ENCODE measurements at places on chromosomes 11 and 22.

DNA sequence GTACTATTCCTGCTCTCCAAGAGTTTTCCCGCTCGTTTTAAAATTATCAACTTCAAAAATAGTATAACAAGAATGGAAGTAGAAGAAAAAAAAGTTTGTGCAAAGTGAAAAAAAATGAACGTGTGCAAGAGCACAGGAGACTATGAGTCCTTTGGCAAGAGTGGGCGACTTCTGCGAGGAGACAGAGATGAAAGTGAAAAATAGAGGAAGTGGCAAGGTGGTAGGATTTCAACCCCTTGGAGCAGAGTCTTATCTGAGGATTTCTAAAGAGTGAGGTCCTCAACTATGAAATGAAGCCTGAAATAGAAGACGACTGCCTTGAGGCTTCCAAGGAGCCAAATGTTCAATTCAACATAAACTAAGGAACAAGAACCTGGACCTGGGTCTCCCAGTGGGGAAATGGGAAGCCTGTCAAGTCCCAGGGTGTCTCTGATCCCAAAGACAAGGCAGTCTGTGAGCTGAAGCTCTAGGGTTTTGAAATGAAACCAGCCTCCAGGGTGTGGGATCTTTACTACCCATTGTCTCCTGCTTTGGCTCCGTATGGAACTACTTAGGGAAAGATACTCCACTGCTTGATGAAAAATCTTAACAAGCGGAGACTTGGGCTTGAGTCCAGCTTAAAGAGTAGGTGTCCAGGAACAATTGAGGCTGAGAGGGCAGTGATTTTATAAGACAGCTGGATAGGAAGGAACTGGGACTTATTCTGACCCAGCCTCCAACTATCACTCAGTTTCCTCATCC is 4.8 kb downstream of the P4HA3 start:
- no peak for DNase-seq

DNA sequence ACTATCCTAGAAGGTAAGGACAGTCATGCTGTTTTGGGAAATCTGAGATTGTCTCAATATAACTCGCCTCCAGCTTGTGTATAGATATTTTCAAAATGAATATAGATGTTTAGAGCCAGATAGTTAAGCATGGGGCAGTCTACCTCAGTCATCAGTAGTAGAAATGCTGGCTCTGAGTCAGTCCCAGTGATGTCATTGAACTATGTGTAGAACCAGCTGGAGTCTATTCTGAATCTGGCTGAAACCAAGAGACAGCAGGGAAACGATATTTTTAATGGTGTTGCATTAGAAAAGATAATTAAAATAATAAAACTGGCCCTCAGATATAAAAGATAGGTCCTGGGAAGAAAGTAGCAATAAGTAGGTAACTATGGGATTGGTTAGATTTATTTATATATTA is 25.9 kb downstream of the PIWIL4 start:
- no peak for DNase-seq

- no peak for DNase-seq
These were observed 126.3 kb downstream of the KIRREL3 start for GRCh38 chr11:126874276-126874675.

DNA sequence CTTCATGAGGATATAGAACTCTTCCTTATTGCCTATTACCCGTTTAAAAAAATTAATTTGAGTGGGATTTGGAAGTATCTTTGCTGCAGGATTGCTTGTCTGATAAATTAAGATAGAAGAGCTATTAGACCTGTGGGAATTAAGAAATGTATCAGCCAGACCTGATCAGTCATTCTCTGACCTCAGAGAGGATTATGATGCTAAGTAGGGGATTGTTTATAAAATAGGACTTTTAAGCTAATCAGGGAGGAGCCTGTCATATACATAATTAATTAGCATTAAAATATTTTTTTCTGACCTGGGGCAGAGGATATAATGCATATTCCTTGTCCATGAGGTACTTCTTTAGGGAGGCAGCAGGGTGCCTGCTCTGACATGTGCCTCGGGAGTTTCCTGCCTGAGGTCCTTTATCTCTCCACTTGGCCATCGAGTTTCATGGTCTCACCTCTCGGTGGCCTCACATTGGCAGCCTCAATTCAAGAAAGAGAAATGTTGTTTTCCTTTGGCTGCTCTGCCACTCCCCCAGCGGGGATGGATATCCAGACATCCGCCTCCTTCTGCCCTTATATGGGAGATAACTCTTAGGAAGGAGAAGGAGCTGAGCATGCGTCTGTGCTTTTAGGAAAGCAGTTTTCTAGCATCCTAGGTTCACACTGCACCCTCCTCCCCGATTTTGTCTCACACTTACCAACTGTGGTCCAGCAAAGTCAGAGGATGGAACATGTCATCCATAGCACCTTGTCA is 41.1 kb downstream of the DIXDC1 start:
- peak; percentile 56 for DNase-seq

DNA sequence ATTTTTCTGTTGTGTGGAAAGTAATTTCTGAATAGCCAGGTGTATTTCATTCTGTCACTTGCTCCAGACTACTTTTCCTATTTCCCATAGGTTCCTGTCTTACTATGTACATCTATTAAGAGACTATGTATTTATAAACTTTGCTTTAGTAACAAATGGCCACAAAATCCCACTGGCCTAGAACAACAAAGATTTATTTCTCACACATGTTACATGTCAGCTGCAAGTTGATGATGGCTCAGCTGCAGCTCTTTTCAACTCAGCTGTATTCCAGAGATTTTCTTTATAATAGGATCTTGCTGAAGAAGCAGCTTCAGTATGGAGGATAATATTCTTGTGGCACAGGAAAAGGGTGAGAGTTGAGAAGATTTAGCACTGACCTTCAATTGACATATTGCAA is 539.6 kb upstream of the LRRC4C start:
- no peak for DNase-seq

DNA sequence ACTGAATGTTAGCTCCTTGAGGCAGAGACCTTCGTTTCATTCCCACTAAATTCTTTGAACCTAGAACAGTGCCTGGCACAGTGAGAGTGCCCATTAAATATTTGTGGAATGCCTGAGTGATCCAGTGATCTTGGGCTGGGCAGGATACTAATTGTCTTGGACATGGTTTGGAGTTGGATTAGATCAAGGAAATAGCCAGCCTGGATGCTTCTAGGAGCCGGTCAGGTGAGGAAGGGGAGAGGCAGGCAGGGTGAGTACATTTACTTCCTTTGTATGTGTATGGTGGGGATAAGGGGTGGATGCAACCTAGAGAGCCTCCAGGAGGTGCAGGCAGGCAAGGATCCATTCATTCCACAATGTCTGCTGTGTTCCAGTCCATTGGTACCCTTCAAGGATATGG is 3.6 kb downstream of the SREBF2 start:
- DNase-seq: no peak

DNA sequence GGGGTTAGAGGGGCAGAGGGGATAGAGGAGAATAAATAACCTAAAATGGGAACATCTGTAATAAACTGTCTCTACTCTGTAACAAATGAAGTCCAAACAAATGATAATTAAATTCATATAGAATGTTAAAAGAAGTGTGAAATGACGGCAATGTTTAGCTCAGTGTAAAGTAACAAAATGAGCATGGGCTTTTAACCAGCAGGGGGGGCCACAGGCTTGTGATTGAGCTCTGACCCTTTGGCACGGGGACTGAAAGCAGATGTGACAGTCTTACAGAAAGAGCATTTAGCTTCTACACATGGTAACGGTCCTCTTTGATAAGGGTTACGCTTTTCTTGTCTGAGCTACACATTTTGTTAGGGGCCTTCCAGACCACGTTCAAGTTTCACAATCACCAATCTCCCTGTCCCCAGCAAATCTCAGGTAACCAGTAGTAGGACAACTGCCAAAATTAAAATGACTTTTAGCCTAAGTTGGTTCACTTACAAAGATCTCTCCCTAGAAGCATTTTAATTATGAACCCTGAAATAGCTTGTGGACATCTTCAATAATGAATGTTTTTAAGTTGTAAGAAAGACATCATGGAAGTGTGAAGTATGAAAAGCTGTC is 262.5 kb downstream of the DCDC1 start:
- DNase-seq: no peak

DNA sequence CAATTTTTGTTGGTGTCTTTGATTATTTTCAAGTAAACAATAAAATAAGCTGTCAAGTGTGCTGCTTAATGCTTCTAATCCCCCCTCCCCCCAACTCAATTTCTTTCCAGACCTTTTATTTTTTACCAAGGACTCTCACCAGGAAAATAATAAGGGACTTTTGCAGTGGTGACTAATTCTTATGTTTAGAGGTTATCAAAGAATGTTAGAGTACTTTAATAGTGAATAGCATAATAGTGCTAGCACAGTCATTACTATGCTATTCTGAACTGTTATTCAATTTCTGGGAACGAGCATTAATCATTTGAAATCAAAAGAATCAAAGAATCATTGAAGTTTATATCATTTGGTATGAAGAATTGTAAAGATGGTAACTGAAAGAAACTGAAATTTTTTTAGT is 251.4 kb downstream of the DDX10 start:
- no peak for DNase-seq

DNA sequence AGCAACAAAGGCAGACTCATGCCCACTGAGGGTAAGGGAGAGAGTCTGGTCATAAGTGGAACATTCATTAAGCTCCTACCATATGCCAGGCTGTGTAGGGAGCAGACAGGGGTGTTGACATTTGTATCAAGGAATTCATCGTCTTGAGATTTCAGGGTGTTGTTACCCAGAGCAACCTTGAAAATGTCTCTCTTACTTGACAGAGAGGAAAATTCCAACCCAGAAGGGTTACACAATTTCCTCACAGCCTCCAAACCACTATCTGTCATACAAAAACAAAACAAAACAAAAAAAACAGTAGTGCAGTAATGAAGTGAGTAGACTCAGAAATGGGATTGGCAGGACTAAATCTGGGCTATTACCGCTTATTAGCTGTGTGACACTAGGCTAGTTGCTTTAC is 113.2 kb downstream of the MIAT start:
- no peak for DNase-seq

- DNase-seq: no peak
These were observed 43.9 kb upstream of the SMIM38 start for GRCh38 chr11:69111624-69112542.

DNA sequence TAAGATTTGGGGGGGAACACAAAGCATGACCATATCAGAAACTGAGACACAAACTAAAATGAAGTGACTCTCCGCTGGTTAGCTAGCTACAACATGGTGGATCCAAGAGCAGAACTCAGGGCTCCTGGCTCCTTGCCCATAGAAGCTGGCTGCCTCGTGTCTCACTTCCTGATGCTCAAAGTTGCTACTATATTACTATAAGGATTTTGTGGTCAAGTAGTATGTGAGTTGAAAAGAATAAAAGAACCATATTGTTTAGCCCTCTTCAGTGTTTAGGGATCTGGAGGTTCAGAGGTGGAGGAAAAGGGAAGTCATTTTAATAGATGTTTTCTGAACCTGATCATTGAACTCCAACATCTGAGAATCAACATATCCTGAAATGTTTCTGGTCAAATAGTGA is 16.9 kb upstream of the SIK2 start:
- no peak for DNase-seq

DNA sequence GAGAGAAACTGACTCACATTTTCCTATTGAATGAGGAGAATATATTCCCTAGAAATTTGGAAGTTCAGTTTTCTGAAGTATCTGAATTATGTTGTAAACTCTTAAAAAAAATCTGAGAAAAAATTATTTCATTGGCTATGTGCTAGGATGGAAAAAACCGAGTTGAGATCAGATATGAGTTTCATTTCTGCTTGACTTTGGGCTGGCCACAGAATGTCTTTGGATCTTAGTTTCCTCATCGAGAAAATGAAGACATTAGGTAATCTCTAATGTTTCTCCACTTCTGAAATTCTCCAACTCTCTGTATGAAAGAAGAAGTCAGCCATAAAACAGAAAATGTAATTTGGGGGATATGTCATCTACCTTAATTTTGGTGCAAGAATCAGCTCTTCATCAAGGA is 28.8 kb downstream of the SLN start:
- DNase-seq: no peak

DNA sequence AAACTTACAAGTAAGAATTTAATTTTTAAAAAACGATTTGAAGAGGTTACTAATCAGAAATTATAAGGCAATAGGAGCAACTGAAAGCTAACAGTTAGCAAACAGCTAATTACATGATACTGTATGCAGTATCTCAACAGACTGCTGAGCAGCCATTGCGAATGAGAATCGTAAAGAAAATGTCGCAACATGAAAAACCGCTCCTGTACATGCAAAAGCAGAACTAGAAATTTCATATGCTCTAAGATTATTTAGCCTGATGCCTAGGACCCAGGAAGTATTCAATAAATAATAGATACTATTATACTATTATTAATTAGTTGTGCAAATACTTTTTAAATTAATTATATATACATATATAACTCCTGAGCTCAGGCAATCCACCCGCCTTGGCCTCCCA is 48.7 kb upstream of the EP300 start:
- DNase-seq: no peak

- DNase-seq: no peak
These were observed 67.4 kb downstream of the TIMP3 start for GRCh38 chr22:32868946-32869345.

DNA sequence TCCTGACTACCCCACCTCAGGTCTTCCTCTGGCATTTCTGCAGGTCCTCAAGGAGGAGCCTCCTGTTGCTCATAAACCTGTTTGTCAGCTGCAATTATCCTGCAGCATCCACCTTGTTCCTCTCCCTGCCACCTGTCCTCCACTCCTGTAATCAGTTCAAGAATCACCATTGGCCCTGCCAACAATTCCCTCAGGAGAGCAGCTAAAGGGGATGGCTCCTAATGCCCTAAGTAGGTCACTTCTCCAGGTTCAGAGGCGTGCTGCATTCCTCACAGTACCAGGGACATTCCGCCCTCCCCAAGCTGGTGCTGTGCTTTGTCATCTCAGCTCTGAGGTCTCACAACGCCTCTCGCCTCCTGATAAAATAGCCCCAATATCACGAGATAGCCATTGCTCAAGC is 2.1 kb downstream of the CLDN25 start:
- no peak for DNase-seq

GRCh38 chr11:66978717-66979116 is 3.6 kb downstream of the C11orf86 start:
- DNase-seq: no peak

- no peak for DNase-seq
These were observed 348.0 kb downstream of the CTTN start for GRCh38 chr11:70746351-70746750.

DNA sequence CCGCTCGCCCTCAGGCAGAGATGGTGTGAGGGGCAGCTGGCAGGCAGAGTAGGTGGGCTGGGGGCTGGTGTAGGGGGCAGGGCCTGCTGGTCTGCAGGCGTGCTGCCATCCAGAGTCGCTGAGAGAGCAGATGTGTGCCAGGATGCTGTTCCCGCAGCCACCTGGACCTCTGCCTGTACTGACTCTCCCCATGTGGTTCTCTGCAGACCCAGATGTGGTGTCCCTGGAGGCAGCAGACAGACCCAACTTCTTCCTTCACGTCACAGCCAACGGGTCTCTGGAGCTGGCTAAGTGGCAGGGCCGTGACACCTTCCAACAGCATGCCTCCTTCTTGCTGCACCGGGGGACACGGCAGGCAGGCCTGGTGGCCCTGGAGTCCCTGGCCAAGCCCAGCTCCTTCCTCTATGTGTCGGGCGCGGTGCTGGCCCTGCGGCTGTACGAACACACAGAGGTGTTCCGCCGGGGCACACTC is 58.6 kb downstream of the OTOG start:
- no peak for DNase-seq
